Mesangial cell (primary cell): ENCODE measurements at places on chromosomes 1 and 21. TPM values are rescaled to one million over a fixed set of nuclear protein-coding genes. Genes with fewer than 3 reads are reported as not detected.

The CD55 gene
- total RNA-seq, result 23.3 and 28.3 TPM in 2 replicates

The S100A1 gene
- 4.4 TPM in 1 of 2 replicates, not detected in the other for total RNA-seq

The GJA5 gene
- total RNA-seq, result not detected in 2 replicates

The MYOG gene
- total RNA-seq, result not detected in 2 replicates

The SAMD11 gene
- 3.4 and 58.4 TPM in 2 replicates for total RNA-seq

The WNT9A gene
- 0.65 and 4.3 TPM in 2 replicates for total RNA-seq

The CXADR gene
- total RNA-seq, result 5.9 and 17.4 TPM in 2 replicates

The SH2D1B gene
- total RNA-seq, result not detected in 2 replicates

The AVPR1B gene
- 0.13 TPM in 1 of 2 replicates, not detected in the other for total RNA-seq

The LIN28A gene
- 0.38 TPM in 1 of 2 replicates, not detected in the other for total RNA-seq

The TTC22 gene
- total RNA-seq, result under 0.01 and 0.76 TPM in 2 replicates

The HPDL gene
- total RNA-seq, result 3.0 and 8.3 TPM in 2 replicates

The FAM43B gene
- 0.16 and 0.51 TPM in 2 replicates for total RNA-seq

The C1orf210 gene
- not detected in 2 replicates for total RNA-seq

The GJA8 gene
- total RNA-seq, result not detected in 2 replicates

The COL8A2 gene
- total RNA-seq, result 1.5 and 5.7 TPM in 2 replicates
